Chondrocyte (in vitro differentiated cells): ENCODE measurements at places on chromosomes 13 and 19. TPM values are rescaled to one million over a fixed set of nuclear protein-coding genes. Genes with fewer than 3 reads are reported as not detected.
A peak's percentile ranks its signal among the peaks of the same experiment; 100 is the strongest.

Gene DNAAF3
- total RNA-seq, result 0.90 to 2.2 TPM (median 1.3 TPM) in 3 replicates

DNA sequence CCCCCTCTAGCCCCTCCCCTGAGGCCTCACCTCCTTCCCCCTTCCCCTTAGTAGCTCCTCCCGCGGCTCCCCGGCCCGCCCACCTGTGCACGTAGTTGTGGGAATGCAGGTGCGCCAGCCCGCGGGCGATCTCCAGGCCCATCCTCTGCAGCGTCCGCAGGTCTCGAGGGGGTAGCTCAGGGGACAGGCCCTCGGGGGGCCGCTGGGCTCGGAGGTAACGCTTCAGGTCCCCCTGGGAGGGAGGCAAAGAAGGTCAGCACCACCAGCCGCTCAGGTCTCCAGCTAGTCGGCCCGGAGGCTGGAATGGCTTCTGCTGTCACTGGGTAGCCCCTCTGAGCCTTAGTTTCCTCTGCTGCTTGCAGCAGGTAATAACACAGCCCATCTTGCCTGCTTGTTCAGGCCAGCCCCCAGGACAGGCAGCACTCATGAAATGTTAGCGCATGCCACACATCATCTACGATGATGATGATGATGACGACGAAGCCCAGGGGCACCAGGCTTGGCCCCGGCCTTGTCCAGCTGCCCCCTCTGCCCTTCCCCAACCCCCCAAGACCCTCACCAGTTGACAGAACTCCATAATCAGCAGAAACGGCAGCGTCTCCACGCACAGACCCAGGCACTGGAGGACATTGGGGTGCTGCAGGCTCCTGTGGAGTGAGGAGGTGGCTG, 9.2 kb downstream of the LMTK3 start:
- DNase-seq, result no peak

DNA sequence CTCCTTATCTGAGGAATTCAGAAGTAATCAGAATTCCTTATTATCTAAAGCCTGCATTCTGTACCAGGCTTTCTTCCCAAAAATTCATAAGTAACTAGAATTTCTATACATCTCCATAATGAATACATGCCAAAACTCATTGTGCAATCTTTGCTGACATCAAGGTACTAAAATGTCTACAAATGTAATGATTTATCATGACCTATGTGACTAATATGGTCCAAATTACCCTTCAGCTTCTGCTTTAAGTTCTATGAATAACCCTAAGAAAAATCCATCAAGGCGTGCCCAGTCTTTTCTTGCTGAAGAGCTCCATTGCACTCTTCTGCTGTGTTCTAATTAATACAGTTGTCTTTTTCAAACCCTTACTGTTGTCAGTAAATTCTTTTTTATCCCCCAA, 58.5 kb upstream of the SLITRK1 start:
- DNase-seq, result no peak

GRCh38 chr13:45063261-45063860, 56.9 kb upstream of the GTF2F2 start:
- no peak for DNase-seq

GRCh38 chr19:1655131-1655981, 2.9 kb upstream of the TCF3 start:
- DNase-seq, result no peak

DNA sequence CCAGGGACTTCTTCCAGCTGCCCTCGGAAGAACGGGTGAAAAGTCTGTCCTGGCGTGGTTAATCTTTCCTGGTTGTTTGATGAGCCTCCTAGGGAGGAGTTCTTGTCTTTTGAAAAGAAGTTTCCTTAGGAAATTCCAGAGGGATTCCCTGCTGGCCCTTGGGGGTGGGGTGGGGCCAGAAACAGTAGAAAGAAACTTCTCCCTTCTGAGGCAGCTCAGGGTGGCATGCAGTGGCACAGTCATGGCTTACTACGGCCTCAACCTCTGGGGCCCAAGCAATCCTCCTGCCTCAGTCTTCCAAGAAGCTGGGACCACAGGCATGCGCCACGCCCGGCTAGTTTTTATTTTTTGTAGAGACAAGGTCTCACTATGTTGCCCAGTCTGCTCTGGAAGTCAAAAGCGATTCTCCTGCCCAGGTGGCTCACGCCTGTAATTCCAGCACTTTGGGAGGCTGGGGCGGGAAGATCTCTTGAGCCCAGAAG, 1.5 kb downstream of the ZNF101 start:
- DNase-seq, result no peak

DNA sequence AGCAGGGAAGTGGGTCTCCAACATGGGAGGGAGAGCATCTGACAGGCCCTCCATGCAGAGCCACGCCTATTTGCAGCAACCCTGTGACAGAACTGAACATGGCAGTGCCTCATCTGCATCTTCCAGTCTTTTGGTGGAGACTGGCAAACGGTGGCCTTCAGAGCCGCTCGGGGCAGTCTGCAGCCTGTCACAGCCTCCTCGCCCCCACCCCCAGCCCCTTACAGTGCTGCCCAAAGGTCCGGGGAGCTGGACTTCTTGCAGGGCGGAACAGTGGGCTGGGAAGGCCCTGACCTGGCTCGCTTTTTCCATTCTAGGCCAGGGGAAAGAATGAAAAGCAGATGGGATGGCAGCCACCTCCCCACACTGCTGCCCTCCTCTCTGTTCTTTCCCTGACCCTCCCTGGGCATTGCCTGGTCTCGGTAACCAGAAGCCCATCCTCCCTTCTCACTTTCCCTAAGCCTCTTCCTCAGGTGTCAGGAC, 2.7 kb downstream of the CALM3 start:
- DNase-seq, result peak; percentile 58

DNA sequence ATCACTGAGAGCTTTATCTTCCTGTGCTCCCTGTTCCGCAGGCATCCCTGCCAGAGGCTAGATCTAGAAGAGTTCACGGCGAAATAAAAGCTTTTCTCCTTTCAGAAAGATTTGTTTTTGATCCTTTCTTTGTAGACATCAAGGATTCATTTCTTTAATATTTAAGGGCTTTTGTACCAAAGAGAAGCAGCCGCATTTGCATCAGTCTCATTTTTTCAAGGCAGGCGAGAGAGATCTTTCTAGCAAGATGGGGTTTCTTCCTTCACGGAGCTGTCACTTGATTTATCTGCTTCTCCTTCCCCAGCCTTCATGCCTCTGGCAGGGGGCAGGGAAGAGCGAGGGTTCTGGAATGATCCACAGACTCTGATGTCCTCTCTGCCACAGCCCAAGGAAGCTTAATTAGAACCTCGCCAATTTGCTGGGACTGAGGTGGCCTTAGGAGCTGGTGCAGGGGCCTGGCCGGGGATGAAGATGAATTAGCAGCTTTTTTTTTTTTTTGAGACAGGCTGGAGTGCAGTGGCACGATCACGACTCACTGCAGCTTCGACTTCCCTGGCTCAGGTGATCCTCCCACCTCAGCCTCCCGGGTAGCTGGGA, 40.0 kb downstream of the PIN1 start:
- no peak for DNase-seq
